HCT116 (cell line): ENCODE measurements at places on chromosomes 7 and 10. TPM values are rescaled to one million over a fixed set of nuclear protein-coding genes. Genes with fewer than 3 reads are reported as not detected.

DNA sequence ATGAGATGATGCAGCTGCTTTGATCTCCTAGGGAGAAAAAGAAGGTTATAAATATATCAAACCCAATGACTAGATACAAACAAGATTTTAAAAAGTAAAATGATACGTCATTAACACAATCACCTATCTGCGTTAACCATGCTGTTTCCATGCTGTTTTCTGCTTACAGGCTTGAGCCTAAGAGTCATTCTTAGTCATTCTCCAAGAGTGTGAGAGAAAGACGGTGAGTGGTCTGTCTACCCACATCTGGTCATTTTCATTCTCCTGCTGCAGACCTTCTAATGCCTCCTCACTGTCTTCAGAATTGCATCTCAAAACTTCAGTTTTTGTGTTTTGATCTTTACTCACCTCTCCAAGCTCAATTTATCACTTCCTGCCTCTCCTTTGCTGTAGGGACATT lies 98.0 kb upstream of the ELMO1 start:
- no peak for DNase-seq
- H3K4me1 ChIP-seq = no peaks in the 10 kb centered on the region
- no peak overlapping the region for H3K27ac ChIP-seq
- H3K4me3 ChIP-seq = no peak overlapping the region
- no peaks in the 10 kb centered on the region; the same call in 1 of the 2 replicates for H3K27me3 ChIP-seq

DNA sequence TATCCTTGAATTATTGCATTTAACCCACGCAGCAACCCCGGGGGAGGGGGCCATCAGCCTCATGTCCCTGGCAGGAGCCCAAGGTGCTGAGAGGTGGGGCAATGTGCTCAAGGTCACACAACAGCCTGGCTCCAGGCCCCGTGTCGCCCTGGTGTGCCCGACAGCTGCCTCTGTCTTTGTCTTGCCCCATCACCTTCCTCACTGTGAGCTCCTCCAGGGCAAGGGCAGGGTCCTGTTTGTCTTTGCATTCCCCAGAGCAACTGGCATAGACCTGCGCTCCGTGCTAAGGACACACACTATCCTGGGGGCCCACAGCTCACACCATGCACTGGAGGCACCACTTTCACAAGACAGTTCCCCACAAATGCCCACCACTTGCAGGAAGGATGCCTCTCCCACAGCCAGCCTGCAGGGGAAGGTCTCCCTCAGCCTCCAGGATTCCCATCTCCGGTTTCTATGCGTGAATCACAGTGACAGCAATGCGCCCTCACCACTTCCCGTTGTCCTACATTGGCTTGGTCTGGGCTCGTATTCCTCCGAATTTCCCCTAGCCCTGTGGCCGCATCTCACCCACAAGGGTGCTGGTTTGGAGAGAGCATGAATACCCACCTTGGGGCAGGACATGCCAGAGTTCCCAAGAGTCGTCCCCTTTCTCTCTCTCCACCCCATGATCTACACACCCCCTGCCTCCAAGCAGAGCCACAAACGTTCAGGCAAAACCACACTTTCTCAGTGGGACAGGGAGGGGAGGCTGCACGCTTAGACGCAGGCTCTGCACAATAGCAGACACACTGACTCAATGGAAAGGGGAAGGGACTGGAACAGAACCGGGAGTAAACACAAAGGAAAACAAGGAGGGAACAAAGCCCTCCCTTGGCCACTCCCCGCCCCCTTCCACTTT lies 10.3 kb downstream of the ITPRIP start:
- no peak for DNase-seq
- no peaks in the 10 kb centered on the region for H3K36me3 ChIP-seq
- peaks cover 57% of the 10 kb centered on the region for H3K4me1 ChIP-seq
- H3K27me3 ChIP-seq = no peaks in the 10 kb centered on the region
- peak overlapping the region; percentile 21 for H3K4me3 ChIP-seq

- H3K4me1 ChIP-seq = peaks cover 5% of the 10 kb centered on the region; the same call in 1 of the 2 replicates
- no peak overlapping the region for H3K4me3 ChIP-seq
Measured at GRCh38 chr10:47151920-47152319, 148.1 kb upstream of the GDF10 start.

GRCh38 chr7:24754906-24755506 lies 2.3 kb downstream of the GSDME start:
- no peaks in the 10 kb centered on the region for H3K27me3 ChIP-seq
- no peaks in the 10 kb centered on the region for H3K36me3 ChIP-seq
- H3K4me1 ChIP-seq = no peaks in the 10 kb centered on the region
- H3K27ac ChIP-seq = no peak overlapping the region
- no peak overlapping the region for H3K4me3 ChIP-seq

GRCh38 chr7:70183278-70183677 lies 585.0 kb downstream of the AUTS2 start:
- no peak overlapping the region for H3K27ac ChIP-seq
- no peaks in the 10 kb centered on the region for H3K27me3 ChIP-seq
- H3K4me1 ChIP-seq = no peaks in the 10 kb centered on the region
- no peaks in the 10 kb centered on the region for H3K36me3 ChIP-seq
- H3K4me3 ChIP-seq = no peak overlapping the region

DNA sequence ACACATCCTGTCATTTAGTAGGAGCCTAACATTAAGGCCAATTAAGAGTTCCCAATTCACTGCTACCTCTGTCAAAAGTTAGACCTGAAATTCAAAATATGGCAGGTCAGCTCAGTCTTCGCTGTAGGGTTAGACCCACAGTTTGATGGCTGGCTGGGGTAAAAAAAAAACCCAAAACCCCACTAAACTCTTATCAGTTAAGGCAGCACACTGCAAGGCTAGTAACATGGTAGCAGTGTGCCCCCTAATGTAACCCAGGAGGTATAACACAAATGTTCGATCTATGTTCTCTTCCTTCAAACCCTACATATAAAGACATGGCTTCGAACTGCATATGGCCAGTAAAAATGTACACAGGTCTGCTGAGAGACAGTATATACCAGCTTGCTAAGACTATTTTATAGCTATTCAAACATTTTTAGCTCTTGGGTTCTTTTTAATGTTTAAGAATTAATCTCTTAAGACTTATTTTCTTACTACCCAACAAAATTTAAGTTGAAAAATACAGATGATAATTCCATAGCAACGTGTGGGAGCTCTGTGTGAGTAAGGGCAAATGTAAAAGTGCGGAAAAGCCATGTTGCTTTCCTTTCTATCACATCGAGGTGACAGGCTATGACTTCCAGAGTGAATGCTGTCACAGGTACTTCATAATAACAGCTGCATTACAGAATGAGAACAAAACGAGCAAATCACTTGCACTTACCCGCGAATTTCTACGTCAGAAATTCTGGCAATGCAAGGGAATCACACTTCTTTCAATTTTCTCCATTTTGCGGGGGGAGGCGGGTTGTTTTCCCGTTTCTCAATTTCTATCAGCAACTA lies 168.4 kb upstream of the IMMP2L start:
- no peaks in the 10 kb centered on the region for H3K4me1 ChIP-seq
- no peak overlapping the region for H3K27ac ChIP-seq
- DNase-seq = peak; percentile 39
- no peak overlapping the region for H3K4me3 ChIP-seq
- no peaks in the 10 kb centered on the region for H3K36me3 ChIP-seq

GRCh38 chr7:102942181-102942866 lies 29.5 kb downstream of the LRRC17 start:
- no peaks in the 10 kb centered on the region for H3K36me3 ChIP-seq
- no peaks in the 10 kb centered on the region for H3K27me3 ChIP-seq
- no peak overlapping the region for H3K4me3 ChIP-seq

DNA sequence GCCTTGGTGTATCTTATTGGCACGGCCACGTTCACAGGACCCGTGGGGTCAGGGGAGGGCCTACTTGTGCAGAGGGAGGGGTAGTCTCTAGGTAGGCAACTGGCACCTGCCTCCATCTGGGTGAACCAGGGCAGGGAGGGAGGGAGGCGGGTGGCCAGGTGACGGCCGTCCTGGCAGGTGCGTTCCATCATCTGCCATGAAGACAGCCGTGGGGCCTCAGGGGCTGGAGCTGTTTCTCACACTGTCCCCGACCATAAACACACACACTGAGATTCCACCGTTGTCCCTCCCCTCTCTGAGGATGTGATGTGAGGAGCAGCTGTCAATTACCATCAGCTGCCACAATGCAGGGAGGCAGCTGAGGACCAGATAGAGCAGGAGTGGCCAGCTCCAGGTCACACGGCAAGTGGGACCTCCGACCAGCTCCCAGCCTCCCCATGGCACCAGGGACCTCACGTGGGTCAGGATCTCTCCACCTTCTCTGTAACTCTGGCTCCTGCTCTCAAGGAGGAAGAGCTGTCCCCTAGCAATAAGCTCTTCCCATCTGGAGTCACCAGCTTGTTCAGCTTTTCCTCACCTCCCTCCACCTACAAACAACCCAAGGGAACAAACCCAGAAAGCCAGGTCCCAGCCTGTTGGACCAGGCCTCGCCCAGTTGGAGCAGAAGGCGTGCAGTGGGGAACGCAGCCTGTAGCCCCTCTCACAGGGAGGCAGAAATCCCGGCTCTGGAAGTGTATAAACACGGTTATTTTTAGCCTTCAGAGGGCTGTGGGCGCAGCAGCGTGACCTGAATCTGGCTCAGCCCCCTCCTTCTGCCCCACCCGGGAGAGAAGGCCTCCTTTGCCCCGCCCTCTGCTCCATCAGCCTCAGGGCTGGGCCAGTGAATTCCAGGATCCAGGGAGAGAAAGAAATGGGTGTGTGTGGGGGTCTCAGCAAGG lies 33.1 kb downstream of the ZMIZ1 start:
- H3K27me3 ChIP-seq = no peaks in the 10 kb centered on the region
- no peak overlapping the region for H3K4me3 ChIP-seq
- H3K27ac ChIP-seq = peak overlapping the region; percentile 30; the same call in 1 of the 2 replicates
- no peaks in the 10 kb centered on the region for H3K36me3 ChIP-seq

ACBD7 gene
- total RNA-seq = 3.3 TPM

DGKB gene
- total RNA-seq = 0.05 TPM

BTBD16 gene
- total RNA-seq = 0.27 TPM
